ENCODE measurements at places on chromosomes 11 and 22. TPM values are rescaled to one million over a fixed set of nuclear protein-coding genes. Genes with fewer than 3 reads are reported as not detected.

DNA sequence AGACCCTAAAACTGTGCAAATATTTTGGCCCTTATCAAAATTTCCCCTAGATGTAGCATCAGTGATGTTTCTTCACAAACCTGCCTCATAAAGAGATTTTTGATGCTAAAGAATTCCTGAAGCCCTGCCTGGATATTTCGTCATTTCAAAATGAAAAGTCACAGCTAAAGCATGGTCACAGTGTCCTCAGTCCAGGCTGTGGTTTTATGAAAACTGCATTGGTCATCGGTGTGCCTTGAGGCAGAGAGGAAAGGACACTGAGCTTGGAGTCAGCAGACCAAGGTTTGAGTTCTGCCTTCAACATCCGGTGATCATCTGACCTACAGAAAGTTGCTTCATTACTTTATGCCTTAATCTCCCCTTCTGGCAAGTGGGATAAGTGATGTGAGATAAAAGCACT is 34.8 kb upstream of the ALKBH3 start:
- DNase-seq, result no peak

DNA sequence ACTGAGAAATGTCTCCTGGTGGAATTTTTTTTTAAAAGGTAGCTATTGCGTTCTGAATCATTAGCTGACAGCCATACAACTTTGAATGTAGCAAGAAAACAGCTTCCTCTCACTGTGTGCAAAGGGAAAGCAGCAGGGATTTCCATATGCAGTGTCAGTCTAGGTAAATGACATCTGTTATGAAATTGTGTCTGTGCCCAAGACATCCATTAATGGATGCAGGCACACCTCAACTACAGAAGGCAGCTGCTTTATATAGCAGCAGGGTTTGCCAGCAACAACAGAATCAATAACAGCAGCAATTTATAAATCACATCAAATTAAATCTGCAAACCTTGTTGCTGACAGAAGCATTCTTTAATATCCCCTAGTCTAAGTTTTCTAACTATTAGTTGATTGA is 745.3 kb upstream of the RAG2 start:
- no peak for DNase-seq

- no peak for DNase-seq
Observed at GRCh38 chr22:36948273-36949225, 35.1 kb downstream of the CSF2RB start.

- DNase-seq, result no peak
Observed at GRCh38 chr11:126357055-126357962, 1.8 kb downstream of the ST3GAL4 start.

DNA sequence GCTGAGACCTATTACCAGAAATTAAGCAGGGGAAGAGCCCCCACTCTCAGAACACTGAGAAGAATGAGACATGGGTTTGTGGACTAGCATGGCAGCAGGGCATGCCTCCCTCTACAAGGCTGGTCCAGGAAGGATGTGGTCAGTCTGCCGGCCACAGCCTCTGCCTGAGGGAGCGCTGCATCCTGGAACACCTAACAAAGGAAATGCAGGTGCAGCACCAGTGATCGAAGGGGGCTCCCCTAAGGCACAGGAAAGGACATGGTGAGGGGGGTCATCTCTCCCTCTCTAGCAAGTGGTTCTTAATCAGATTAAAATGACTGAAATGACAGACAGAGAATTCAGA is 40.6 kb upstream of the ARL14EP start:
- DNase-seq, result no peak

- DNase-seq, result no peak
Observed at GRCh38 chr11:118064956-118065355, 11.9 kb upstream of the TMPRSS4 start.

GRCh38 chr22:37419969-37420685 is 7.2 kb downstream of the ELFN2 start:
- DNase-seq, result no peak

The KIRREL3 gene
- total RNA-seq, result 5.1 TPM

DNA sequence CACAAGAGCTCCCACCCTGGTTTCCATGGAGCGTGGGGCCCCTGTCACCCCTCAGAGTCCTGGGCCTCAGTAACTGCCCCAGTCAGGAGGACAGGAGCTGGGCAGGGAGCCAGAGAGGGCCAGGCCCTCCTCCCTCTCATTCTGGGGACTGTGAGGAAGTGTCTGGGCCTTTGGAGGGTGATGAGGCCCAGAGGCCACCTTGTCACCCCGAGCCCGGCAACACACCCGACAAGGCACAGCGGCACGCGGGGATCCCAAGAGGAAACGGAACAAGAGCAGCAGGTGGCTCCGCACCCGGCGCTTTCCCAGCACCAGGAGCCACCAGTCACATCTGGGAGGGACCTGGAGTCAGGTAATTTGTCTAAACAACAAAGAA is 72.1 kb downstream of the CELSR1 start:
- no peak for DNase-seq

GRCh38 chr11:116162886-116163230 is 609.9 kb downstream of the BUD13 start:
- no peak for DNase-seq

The GAL gene
- 70.8 TPM for total RNA-seq

- DNase-seq, result no peak
Observed at GRCh38 chr22:46001046-46001425, 24.1 kb upstream of the WNT7B start.

The MRGPRX1 gene
- not detected for total RNA-seq

DNA sequence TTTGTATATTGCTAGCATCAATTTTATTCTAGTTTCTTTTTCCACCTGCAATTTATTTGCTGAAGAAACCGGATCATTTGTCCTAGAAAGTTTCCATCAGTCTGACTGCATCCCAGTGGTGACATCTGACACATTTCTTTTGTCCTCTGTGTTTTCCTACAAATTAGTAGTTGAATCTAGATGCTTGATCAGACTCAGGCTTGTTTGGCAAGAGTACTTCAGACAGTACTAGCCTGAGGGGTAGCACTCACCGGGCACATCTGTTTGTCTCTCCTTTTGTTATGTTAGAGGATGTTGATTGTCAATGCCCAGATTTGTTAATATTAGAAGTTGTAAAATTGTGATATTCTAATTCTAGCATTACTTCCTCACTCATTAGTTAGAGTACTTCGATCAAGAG is 204.8 kb downstream of the SWAP70 start:
- DNase-seq, result no peak

DNA sequence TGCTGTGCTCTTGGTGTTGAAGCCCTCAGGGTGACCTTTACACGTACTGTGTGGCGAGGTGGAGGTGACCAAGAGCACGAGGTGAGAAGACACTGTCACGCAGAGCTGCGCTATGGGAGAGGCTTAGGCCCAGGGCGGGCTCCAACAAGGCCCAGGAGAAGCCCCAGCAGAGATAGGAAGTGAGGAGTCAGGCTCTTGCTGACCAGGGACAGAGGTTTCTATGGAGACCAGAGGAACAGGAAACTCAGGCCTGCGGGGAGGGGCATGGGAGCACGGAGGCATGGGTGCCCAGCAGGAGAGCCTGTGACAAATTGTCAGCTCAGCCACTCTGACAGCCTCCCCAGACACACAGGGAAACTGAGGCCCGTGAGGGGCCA is 15.8 kb downstream of the DGKZ start:
- DNase-seq, result no peak

- DNase-seq, result no peak
Observed at GRCh38 chr11:33867996-33868646, 23.8 kb downstream of the LMO2 start.

The ANO3 gene
- total RNA-seq, result not detected

- DNase-seq, result no peak
Observed at GRCh38 chr11:44754876-44755555, 28.3 kb downstream of the TSPAN18 start.

The BARX2 gene
- 0.40 TPM for total RNA-seq

Measured in epithelial cell of proximal tubule (primary cell).